Posterior cingulate gyrus (tissue), 11 donors: ENCODE measurements at places on chromosomes 6 and 20.

DNA sequence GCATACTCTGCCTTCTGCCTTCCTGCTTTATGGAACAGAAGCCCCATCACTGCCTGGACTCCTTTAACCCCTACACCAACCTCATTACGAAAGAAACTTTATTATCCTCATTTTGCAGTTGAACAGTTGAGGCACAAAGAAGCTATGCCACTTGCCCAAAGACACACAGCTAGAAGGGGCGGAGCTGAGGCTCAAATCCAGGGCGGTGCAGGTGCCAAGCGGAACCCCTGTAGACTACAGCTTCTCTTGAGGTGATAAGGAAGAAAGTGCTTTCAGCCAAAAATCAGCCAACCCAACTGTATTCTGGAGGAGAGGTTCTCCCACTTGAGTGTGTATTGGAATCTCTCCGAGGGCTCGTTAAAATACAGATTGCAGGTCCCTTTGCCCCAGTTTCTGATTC is 90.5 kb downstream of the PRND start:
- DNase-seq = no peak

DNA sequence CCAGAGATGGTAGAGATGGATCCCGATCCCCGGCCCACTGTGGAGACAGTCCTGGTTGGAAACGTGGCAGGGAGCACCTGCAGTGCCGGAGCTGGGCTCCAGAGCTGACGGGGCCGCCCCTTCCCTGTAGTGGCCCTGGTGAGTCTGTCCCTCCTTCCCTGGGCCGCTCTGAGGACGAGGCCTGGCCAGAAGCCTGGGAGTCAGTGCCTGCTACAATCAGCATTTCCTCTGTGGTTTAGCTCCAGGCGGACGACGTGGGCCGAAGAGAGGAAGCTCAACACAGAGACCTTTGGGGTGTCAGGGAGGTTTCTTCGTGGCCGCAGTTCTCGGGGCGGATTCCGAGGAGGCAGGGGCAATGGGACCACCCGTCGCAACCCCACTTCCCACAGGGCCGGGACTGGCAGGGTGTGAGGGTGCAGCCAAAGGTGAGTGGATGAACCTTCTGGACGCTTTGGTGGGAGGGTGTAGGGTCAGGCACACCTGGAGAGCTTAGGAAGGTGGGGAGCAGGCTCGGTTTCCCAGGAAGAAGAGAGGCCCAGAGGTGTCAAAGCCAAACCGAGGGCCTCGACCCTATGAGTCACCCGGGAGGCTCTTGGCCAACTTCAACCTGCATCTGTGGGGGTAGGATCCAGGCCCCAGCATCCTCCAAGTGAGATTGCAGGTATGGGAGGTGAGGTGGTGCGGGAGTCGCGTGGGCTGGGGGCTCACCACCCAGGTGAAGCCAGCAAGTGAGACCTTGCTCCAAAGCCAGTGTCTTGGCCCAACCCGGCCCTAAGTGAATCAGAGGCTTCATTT is 9.9 kb downstream of the PSMA7 start:
- DNase-seq = no peak

- DNase-seq = peak; percentile 67
Observed at GRCh38 chr6:90285611-90286381, 10.8 kb downstream of the BACH2 start.

- no peak for DNase-seq
Observed at GRCh38 chr6:2523061-2523460, 227.7 kb downstream of the MYLK4 start.

- no peak for DNase-seq
Observed at GRCh38 chr20:9179193-9179802, 110.4 kb downstream of the PLCB4 start.

DNA sequence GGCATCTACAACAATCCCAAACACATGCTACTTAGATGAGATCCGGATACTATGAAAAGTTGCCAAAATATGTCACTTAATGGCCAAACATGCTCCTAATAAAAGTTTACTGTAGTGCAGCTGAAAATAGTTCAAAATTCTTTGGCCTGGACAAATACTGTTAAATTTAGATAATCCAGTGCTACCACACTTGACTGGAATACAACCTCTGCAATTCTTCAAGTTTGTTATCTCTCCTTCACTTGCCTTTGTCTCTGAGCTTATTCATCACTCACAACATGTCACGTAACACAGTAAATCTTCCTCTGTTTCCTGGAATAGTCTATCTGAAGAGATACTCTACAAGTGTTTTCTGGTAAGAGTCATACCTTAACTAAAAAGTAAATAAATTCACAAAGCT is 10.5 kb upstream of the PLN start:
- DNase-seq = no peak

DNA sequence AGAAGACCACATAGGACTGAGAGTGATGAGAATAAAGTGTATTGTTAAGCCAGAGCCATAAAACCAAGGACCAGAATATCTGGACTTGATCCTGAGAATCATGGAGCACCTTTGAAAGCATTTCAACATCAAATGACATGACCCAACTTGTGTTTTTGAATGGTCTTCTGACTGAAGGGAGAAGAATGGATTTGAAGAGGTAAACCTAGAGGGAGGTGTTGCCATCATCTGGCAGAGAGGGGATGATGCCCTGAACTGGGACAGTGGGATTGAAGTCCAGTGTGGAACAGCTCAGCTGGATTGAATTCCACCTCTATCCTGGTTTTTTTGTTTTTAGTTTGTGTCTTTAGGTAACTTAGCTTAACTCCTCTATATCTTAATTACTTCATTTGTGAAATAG is 570.0 kb downstream of the TBC1D32 start:
- no peak for DNase-seq

DNA sequence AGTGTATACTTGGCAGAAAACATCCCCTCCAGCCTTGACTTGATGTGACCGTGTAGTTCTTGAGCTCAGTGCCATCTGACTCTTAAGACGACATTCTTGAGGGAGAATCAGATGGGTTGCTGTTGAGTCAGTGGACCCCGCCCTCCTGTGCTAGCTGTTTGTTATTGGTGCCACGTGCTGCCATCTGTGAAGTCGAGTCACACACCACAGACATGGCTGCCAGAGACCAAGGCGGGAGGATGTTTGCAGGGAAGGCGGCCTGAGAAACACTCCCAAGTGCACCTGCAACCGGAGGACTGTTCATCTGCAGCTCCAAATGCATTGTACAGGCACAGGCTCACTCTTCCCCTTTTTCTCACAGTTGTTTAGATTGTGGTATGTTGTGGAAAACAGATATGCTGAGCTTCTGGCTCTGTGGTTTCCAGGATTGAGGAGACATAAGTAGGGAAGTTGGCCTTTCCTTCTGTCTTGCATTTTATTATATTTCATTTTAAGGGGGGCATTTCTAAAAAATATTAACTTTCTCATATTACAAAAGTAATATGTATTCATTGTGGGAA is 345.3 kb upstream of the ZFP64 start:
- no peak for DNase-seq

- DNase-seq = no peak
Observed at GRCh38 chr6:53487080-53487479, 57.8 kb downstream of the GCLC start.

DNA sequence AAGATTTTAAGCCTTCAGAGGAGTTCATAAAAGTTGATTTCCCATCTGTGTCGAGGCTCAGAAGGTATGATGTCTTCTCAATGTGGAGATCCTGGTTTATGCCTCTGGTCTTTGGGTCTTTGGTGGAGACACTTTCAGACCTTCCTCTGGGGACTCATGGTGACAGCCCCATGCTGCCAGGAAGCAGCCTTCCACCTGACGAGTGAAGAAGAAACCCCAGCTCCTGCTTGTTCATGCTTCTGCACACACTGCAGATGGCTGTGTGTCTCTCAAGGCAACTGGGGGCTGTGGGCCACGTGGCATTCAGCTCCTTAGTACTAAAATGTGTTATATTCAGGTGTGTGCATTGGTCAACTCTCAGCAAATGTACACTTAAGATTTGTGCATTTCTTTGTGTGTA is 4.9 kb upstream of the SCP2D1 start:
- DNase-seq = no peak

- DNase-seq = no peak
Observed at GRCh38 chr6:155103816-155104366, 108.8 kb downstream of the TIAM2 start.

- DNase-seq = no peak
Observed at GRCh38 chr6:159914565-159914923, 23.8 kb downstream of the MAS1 start.

GRCh38 chr20:57074386-57074785 is 192.1 kb downstream of the BMP7 start:
- no peak for DNase-seq

DNA sequence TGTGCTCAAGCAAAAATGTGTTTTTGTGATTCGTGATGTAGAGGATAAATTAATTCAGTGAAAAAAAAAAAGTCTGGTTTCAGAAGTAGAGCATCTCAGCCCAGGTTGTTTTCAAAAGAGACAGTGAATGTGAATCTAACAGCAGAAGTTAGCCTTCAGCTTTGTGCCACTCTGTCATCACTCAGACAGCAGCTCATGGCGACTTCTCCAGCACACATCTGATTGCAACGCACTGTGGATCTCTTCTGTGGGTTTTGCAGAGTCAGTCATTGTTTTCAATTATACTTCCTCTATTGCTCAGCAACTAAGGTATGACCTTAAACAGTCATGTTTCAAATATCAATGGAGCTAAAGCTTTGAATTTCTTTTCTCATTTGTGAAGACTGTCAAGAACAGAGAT is 335.5 kb upstream of the POU3F2 start:
- no peak for DNase-seq

- peak; percentile 28 for DNase-seq
Observed at GRCh38 chr6:98839781-98840361, 5.5 kb downstream of the POU3F2 start.

- no peak for DNase-seq
Observed at GRCh38 chr20:37564016-37564387, 36.3 kb upstream of the BLCAP start.

DNA sequence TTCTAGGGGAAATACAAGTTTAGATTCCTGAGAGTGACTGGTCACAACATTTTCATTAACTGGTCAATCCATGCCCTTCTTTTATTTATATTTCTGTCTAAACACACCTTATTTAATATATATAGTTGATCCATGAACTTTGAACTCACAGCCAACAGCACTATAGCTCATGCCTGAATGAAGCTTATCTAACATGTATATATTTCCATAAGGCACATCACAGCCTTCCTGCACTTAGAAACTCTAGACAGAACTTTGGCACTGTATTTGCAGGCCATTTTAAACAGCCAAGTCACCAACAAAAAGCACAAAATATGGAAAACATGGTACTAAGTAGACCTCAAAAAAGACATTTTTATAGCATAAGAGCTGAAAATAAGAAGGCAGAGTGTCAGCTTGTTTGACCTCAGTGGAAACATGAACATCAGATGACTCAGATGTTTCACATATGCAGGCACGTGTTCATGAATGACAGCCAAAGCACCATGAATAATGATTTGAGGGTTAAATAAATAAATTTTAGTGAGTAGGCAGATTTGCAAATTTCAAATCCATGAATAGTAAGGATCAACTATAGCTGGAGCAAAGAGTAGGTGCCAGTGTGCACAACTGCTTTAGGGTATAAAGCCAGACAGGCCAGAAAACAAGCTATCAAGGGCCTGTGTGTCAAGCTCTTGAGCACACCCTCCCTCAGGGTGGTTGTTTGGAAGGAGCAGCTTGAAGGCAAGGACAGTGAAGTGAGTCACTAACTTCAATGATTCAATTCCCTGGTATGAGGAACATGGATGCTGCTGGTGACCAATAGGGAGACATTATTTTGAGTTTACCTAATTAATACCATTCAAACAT is 88.9 kb upstream of the NT5E start:
- DNase-seq = no peak

GRCh38 chr6:45115696-45116095 is 212.4 kb upstream of the RUNX2 start:
- DNase-seq = no peak

DNA sequence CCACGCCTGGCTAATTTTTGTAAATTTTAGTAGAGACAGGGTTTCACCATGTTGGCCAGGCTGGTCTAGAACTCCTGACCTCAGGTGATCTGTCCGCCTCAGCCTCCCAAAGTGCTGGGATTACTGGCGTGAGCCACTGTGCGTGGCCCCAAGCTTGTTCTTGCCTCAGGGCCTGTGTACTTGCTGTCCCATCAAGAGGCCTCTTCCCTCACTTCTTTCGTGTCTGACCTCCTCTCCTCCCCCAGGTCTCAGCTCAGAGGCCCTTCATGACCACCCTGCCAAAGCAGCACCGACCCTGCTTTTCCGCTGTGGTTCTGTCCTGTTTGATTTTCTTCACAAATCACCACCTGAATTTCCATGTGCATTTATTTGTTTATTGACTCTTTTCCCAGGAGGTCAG is 10.5 kb upstream of the UBE2V1 start:
- no peak for DNase-seq

GRCh38 chr20:63737945-63738686 is 1.5 kb upstream of the SLC2A4RG start:
- peak; percentile 80 for DNase-seq

DNA sequence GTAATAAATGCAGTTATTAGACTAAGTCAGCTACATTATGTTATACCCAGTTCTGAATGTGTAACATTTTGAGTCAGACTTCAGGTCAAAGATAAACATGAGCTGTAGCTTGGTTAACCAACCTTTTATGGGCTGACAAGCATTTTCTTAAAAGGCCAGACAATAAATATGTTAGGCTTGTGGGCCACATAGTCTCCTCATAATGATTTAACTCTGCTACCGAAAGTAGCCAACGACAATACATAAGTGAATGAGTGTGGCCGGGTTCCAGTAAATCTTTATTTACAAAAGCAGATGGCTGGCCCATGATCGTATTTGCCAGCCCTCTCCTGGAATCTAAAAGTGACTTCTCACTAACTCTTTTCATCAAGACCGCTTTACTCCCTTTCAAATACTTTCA is 49.9 kb downstream of the ATG5 start:
- no peak for DNase-seq

DNA sequence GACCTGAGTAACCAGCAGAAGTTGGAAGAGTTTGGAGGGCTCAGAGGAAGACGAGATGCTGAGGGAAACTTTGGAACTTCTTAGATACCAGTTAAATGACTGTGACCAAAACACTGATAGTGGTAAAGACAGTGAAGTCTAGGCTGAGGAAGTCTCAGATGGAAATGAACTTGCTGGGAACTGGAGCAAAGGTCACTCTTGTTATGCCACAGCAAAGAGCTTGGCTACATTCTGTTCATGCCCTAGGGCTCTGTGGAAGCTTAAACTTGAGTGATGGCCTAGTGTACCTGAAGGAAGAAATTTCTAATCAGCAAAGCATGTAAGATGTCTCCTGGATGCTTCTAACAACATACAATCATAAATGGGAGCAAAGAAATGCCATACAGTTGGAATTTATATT is 24.7 kb downstream of the WDR27 start:
- no peak for DNase-seq
